ENCODE measurements at places on chromosomes 6 and 20.

- no peak for DNase-seq
These were observed 71.5 kb upstream of the B3GAT2 start for GRCh38 chr6:71028236-71028876.

DNA sequence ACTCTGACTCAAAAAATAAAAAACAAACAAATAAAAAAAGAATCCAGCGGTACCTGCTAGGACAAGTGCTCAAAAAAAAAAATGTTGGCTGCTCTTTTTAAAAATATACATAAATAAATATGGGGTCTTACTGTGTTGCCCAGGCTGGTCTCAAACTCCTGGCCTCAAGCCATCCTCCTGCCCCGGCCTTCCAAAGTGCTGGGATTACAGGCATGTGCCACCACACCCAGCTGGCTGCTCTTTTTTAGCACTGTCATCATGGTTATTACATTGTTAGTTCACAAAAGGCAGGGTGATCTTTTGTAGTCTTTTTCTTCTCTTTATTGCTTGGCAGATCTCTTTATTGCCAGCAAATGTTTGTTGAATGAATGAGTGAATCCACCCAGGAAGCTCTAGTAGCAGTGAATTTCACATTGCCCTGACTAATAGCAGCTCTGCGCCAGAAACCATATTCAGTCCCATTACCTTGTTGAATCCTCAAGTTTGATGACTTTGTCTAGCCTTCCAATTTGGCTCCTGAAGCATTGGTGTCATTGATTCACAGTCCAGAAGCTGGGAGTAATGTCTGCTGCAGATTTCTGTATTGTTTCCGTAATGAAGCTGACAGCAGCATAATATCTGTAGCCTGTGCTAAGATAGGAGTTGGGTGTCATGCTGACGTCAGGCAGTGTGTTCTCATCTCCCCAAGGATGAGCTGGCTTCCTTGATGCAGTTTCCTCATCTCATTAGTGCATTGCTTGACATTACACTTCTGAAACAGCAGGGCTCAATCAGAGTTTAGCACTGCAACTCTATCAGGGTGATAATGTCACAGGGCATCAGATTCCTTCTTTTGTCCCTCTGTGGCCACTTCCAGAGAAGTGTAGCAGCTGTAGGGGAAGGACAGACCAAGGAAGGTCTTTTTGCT, 84.9 kb upstream of the TGM3 start:
- DNase-seq: no peak

- peak; percentile 40 for DNase-seq
These were observed 134.0 kb upstream of the ARMC2 start for GRCh38 chr6:108714101-108714765.

- DNase-seq: no peak
These were observed 63.7 kb downstream of the DHX35 start for GRCh38 chr20:39025883-39026282.

- no peak for DNase-seq
These were observed 1.0 kb upstream of the APMAP start for GRCh38 chr20:24993337-24994185.

DNA sequence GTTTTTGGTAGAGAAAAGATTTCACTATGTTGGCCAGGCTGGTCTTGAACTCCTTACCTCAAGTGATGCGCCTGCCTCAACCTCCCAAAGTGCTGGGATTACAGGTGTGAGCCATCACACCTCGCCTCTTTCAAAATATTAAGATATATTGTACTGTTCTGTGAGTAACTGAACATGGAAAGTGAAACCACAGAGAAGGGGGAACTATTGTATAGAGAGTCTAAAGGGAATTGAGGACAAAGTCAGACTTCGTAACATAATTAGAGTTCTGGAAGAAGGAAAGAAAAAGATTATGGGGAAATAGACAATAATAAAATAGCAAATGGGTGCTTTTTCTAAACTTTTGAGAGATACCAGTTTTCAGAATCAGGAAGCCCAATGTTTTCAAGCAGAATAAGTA, 17.4 kb upstream of the AKAP7 start:
- no peak for DNase-seq

GRCh38 chr20:35607003-35607735, 8.5 kb upstream of the SPAG4 start:
- no peak for DNase-seq

DNA sequence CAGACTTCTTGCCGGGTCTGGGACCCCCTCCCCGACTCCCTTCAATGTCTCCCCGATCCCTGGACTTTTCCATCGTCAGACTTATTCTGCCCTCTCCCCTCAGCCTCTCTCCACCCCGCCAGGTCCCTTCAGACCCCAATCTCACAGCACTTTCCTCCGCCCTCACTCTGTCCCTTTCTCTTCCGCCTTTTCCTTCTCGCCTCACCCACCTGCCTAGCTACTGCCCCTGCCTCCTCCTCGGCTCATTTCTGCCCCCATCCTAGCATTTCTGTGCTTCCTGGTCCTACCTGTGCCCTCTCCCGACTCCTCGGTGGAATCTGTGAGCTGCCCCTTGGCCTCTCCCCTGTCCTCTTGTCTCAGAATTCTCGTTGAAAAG, 616 bp downstream of the CHMP4B start:
- peak; percentile 57 for DNase-seq

DNA sequence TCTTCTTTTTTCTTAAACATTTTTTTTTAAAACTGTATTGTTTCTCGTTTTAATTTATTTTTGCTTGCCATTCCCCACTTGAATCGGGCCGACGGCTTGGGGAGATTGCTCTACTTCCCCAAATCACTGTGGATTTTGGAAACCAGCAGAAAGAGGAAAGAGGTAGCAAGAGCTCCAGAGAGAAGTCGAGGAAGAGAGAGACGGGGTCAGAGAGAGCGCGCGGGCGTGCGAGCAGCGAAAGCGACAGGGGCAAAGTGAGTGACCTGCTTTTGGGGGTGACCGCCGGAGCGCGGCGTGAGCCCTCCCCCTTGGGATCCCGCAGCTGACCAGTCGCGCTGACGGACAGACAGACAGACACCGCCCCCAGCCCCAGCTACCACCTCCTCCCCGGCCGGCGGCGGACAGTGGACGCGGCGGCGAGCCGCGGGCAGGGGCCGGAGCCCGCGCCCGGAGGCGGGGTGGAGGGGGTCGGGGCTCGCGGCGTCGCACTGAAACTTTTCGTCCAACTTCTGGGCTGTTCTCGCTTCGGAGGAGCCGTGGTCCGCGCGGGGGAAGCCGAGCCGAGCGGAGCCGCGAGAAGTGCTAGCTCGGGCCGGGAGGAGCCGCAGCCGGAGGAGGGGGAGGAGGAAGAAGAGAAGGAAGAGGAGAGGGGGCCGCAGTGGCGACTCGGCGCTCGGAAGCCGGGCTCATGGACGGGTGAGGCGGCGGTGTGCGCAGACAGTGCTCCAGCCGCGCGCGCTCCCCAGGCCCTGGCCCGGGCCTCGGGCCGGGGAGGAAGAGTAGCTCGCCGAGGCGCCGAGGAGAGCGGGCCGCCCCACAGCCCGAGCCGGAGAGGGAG, 580 bp downstream of the VEGFA start:
- DNase-seq: peak; percentile 73

DNA sequence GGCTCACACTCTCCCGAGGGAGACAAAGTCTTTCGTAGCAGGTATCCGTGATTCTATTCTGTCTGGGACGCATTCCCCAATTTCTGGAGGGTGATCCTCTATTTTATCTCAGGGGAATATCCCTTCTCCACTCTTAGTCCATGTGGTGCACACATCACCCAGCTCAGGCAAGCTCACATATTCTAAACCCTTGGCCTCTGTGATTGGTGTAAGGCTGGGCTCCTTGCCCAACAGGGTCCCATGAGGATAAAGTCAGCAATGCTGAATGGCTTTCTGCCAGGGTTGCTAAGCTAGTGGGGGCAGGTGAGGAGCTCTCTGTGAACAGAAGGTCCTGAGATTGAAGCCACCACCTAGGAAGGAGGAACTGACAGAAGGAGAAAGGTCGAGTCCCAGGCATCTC, 137.2 kb downstream of the CDH26 start:
- no peak for DNase-seq

- DNase-seq: no peak
These were observed 280.4 kb downstream of the FOXC1 start for GRCh38 chr6:1890071-1890470.

DNA sequence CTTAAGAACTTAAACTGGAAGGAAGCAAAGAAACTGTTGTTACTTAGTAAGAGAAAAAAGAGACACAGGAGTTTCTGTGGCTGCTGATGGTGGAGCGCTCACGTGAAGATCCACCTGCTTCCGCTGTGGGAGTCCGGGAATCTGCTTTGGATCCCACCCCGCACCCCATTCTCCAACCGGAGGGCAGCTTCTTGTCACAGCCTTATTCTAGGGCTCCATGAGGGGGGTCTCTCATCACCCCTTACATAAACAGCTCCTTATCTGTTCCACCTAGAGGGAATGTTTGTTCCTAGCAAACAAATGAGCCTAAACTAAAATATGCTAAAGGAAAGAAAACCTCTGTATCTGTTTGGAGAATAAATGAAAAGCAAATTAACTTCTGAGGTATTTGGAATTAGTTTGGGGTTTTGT, 280.5 kb downstream of the QKI start:
- DNase-seq: no peak

DNA sequence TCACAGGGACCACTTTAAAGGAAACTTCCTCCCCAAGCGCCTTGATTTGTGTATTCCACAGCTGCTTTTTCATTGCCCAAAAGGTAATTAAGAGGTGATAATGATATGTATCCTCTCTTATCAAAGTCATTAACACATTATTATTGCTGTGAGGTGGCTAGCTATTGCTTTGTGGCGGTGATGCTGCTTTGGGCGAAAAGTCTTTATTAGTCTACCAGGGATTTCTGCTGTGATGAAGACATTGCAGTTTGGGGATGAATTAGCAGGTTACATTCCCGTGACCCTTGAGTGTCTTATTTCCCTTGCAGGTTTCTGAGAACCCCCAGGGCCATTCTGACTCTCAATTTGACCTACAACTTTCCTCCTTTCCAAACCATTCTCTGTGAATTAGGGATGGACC, 143.4 kb upstream of the SOX4 start:
- no peak for DNase-seq

DNA sequence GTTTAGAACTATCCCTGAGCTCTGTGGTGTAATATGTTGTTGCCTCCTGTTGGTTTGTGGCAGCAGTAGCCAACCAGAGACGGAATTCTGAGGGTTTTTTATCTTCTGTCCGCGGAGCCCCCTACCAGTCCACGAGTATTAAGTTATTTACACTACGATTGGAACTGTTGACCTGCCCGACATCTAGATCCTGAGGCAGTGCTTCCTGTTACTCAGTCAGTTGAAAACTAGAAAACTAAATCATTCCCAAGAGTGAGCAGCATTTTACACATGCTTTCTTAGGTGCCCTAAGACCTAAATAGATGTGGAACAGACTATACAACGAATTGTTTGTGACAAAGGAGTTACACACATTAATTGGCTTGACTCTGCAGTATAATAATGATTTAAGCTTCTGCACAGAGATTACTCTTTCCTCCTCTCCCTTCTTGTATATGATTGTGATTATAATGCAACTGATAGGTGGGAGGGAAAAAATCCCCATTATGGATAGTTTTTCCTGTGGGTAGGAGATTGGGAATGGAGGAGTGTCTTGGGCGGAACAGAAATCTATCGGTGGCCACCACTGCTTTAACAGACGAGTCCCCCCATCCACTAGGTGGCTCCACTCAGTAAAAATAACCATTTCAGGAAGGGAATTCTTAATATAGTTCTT, 1.7 kb downstream of the LOC128125822 start:
- DNase-seq: no peak

DNA sequence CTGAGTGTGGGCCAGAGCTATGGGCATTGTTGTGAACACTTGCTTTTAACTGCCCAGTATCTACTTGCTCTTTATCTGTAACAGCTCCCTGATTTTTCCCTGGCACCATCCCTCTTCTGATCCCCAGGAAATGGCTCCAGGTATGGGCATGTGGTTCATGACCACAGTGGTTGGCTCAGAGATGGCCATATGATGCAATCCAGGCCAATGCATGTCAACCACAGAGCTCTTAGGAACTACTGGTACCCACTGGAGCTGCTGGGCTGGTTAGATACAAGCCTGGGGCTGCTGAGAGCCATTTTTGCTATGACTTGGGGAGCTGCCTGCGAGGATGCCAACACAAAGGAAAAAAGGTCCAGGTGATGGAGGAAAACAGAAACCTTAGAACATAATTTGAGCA, 55.6 kb downstream of the KCNB1 start:
- DNase-seq: no peak

DNA sequence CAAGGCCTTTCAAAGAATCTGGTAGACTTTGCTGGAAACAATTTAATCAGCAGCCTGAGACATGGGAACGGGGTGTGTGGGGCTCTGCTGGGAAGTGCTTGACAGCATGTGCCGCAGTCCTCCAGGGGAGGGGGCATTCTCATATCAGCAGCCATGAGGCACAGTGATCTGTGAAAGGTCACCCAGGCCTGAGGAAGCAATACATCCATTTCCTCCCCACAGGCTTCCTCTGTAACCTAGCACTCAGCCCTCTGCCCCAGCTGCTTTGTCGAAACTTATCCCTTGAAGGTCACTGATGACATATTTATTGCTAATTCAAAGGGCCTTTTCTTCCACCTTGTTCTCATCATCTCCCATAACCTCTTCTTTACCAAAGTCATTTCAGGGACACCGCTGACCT, 103.3 kb downstream of the TNFAIP3 start:
- no peak for DNase-seq

GRCh38 chr6:95387845-95388244, 189.5 kb upstream of the MANEA start:
- DNase-seq: no peak

- DNase-seq: no peak
These were observed 118.8 kb downstream of the CDKAL1 start for GRCh38 chr6:20653085-20653479.

- no peak for DNase-seq
These were observed 81.5 kb downstream of the RTN4IP1 start for GRCh38 chr6:106547601-106548453.

- no peak for DNase-seq
These were observed 145.2 kb downstream of the COL21A1 start for GRCh38 chr6:56102216-56102615.

GRCh38 chr6:44696099-44696498, 308.6 kb downstream of the CDC5L start:
- DNase-seq: no peak

DNA sequence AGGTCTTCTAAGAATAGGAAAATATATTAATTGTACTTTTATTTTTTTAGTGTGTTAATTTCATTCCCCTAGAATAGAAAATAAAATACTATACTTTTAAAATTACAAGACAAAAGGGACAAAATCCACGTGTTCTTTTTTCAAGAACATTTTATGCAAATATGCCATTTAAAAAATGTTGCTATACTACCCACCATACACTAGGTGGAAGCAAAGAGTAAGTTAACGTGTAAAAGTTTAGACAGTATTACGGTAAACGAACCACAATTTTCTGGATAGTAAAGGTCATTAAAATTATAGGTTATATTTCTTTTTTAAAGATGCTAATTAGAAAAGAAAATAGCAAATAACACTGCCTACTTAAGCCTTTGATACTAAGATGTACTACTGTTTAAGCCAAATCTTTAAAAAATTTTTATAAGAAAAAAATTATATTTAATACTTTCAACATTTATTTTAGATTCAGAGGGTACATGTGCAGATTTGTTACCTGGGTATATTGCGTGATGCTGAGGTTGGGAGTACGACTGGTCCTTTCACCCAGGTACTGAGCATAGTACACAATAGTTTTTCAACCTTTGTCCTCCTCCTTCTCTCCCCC, 287.6 kb downstream of the PHF3 start:
- DNase-seq: no peak
